Right renal cortex interstitium (tissue), 3 donors: ENCODE measurements at places on chromosomes 2 and 18.

DNA sequence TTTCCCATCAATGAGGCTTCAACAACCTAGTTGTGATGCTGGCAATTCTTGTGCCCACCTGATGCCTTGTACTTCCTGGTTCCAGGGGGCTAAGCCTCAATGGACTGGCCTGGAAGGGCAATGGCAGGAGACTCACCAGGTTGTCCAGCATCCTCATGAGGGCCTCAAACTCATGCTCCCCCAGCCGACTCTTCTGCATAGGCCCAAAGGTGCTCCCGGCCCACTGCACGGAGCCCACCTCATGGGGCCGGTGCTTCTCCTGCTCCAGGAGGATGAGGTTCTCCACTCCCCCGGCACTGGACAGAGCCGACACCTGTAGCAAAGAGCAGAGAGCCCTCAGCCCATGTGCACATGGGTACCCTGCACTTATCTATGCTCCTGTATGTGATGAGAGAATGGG lies 84.5 kb downstream of the ADD2 start:
- no peak for DNase-seq

DNA sequence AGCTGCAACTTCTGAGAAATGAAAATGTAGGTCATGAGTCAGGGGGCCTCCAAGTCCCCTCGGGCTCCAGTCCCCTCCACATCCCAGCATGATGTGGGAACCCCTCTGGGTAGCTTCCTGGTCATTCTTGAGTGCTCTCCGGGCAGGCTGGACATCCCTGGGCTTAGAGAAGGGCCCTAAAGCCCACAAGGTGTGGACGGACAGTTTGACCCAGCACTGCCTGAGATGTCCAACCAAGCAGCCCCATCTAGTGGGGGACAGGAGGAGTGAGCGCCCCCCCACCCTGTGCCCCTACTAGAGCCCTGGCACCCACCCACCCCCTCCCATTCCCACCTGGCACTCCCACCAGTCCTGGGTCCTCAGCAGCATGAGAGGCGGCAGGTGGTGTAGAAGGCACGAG lies 46.0 kb downstream of the CYP27C1 start:
- DNase-seq = no peak

GRCh38 chr2:133518700-133519344 lies 49.4 kb downstream of the NCKAP5 start:
- DNase-seq = no peak

- no peak for DNase-seq
Observed at GRCh38 chr2:217204358-217204757, 344.5 kb upstream of the TNP1 start.

GRCh38 chr2:54365661-54366060 lies 90.5 kb upstream of the SPTBN1 start:
- DNase-seq = no peak

- DNase-seq = no peak
Observed at GRCh38 chr18:31943878-31944816, 1.2 kb upstream of the TRAPPC8 start.
